Activated T-helper 9 cell treated with anti-CD3 and anti-CD28 coated beads, Interleukin-2, amount 50 U/mL, for 16 hours (primary cell): ENCODE measurements at places on chromosomes 16 and 17.

GRCh38 chr16:47408491-47408890, 52.4 kb downstream of the ITFG1 start:
- DNase-seq: no peak

DNA sequence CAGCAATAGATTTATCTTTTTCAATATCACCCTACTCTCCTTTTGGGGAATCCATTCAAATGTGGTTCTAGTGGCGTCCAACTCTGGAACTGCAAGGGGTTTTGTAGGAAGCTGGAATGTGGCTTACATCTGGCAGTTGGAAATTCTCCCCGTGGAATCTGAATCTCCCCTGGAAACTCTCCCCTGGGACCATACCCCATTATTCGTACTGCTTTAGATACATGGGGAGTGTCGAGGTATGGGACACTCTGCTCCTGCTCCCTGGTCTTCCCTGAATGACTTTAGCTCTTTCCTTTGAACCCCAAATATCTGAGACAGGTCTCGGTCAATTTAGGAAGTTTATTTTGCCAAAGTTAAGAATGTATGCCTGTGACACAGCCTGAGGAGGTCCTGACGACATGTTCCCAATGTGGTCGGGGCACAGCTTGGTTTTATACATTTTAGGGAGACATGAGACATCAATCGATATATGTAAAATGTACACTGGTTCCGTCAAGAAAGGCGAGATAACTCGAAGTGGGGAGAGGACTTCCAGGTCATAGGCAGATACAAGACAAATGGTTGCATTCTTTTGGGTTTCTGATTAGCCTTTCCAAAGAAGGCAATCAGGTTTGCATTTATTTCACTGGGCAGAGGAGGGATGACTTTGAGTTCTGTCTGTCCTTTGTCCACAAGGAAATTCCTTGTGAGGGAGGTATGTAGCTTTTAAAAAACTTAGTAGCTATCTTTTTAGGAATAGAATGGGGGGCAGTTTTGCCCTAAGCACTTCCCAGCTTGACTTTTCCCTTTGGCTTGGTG, 89.1 kb upstream of the CORO6 start:
- DNase-seq: no peak

DNA sequence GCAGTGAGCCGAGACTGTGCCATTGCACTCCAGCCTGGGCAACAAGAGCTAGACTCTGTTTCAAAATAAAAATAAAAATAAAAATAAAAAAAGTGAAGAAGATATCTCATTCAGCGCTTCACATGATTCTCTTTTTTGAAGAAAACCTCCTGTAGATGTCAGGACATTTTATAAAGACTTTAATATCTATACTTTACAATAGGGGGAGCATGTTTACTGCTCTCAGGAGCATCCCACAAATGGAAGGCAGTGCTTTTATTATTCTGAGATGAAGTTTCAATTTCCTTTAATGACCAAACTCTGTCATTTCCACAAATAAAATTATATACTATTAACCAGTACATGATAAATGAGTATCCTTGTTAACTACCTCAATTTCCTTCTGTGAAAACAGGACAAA, 118.7 kb upstream of the MYOCD start:
- DNase-seq: no peak

GRCh38 chr16:71666928-71667707, 41.1 kb downstream of the MARVELD3 start:
- DNase-seq: no peak

- no peak for DNase-seq
These were observed 32.5 kb downstream of the SPHK1 start for GRCh38 chr17:76416899-76417298.

DNA sequence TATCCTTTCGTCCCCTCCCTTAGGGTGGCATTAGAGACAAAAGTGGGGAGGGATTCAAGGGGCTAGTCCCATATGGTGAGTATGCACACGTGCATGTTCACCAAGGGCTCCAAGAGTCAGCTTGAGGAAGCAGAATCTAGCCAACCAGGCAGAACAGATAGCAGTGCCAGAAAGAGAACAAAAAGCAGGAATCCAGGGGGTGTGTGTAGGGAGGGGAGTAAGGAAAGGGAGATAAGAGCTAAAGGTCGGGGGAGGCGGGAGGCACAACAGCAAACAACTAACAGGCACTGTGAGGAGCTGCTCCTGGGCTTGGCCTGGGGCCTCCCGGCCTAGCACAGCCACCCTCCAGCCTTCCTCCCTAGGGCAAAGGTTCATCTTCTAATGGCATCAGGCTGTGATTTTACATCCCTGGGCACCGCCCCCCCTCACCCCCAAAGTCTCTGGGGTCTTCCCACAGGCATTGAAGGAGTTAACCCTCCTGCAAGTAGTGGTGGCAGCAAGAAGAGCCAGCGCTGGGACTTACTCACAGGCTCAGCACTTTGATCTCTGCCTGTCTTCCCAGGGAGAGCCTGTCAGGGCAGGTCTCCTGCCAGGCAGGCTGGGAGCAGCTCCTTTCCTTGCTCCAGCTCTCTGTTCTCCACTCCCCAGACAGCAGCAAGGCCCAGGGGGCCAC, 12.4 kb upstream of the SUPT4H1 start:
- no peak for DNase-seq

DNA sequence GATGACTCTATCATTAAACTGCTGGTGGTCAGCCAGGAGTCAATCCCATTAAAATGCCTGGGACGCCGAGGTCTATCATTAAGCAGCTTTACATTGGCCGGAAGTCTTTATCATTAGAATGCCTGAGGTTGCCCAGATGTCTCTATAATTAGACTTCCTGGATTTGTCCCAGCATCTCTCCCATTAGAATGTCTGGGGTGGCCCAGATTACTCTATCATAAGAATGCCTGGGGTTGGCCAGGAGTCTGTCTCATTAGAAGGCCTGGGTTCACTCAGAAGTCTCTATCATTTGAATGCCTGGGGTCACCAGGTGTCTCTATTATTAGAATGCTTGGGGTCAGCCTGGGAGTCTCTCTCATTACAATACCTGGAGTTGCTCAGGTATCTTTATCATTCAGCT, 2227.2 kb downstream of the TP53TG3F start:
- DNase-seq: no peak

DNA sequence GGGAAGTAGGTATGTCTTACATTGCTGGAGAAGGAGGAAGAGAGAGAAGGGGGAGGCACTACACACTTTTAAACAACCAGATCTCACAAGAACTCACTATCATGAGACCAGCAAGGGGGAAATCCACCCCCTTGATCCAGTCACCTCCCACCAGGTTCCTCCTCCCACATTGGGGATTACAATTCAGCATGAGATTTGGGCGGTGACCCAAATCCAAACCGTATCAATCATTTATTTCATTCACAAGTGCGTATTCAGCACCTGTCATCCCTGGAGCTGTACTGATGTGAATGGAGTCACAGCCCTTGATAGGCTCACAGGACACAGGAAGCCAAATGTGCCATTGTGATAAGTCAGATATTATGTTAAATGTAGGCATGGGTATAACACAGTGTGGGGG, 228.3 kb upstream of the HSBP1 start:
- no peak for DNase-seq

GRCh38 chr17:31309556-31309955, 4.3 kb downstream of the EVI2B start:
- DNase-seq: no peak

DNA sequence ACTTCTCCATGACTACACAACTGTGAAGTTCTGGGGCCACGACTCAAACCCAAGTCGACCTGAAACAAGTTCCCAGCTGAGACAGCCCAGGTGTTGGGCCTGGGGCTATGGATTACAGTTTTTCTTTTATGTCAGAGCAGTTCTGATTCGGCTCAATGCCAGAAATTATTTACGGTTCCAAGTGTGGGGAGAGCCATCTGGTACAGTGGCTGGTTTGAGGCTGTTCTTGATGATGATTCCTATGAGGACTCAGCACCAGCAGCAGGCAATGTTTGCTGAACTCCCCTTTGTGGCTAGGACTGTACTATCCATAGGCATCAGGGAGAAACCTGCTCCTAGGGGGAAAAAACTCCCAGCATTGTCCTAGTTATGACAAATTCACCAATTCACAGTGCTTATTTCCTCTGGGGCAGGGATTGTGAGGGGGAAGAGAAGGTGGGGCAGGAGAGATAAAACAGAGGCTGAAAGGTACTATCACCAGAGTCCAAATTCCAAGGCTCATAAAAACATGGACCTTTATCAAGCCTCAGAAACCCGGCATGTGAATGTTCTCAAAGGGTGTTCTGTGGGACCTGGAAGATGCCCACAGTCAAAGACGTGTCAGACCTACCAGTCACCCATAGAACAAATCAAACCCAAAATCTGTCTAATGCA, 18.2 kb upstream of the CMTM4 start:
- DNase-seq: no peak

DNA sequence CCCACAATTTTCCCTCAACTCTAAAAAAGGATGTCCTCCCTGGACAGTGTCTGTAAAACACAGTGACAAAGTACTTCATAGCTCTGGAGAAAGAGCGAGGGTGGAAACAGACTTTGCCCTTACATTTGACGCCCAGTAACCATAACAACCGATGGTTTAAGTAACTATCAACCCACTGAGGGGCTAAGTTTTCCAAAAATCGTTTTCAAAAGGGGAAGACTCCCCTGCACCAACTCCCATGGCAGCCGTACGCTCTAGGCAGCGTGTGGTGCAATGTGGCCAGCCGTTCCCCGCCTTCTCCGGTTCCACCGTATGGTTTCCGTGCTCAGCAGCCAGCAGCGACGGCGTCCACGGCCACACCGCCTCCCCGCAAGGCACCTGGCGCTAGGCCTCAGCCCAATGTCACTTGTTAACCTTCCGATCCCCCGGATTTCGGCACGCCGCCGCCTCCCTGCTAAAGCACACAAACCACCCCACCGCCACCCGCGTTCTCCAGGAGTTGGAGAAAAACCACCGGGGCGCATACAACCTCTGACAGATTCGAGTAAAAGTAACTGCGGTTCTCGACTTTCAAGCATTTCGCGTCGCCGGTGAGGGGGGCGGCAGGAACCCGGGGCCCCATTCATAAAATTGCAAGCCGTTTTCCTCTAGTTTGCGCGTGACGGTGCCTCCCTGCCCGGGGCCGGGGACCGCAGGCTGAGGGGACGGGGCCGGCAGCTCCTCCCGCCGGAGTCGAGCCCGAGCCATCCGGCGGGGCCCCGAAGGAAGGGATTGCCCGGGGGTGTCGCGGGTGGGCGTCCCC, 661 bp downstream of the TEX2 start:
- DNase-seq: peak; percentile 50

DNA sequence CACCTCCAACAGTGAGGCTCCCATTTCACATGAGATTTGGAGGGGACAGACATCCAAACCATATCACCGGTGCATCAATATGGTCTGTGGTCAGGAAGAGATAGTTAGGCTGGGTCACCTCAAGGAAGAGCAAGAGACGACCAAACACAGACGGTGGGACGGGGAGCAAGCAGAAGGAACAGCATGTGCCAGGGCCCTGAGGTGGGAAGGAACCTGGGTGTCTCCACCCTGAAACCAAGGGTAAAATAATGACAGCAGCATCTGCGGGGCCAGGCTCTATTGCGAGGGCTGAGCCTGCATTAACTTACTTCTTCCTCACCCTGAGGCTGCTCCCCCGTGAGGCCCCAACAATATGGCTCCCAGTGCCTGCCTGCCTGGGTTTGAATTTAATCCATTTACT, 8.9 kb upstream of the PRSS21 start:
- no peak for DNase-seq

DNA sequence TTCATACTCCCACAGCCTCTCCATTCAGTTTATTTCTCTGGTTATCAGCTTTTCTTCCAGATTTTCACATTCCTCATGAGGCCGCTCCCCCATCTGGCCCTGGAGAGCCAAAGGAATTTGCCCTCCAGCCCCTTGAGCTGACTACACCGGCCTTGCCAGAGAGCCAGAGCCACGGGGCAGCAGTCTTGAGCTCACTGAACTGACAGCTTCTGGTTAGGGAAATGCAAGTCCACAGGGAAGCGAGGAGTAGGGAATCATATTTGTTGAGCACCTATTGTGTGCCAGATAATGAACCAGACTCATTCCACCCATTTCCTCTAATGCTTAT, 102.4 kb downstream of the ABCC12 start:
- no peak for DNase-seq

- no peak for DNase-seq
These were observed 7.8 kb upstream of the EFTUD2 start for GRCh38 chr17:44906763-44907728.

DNA sequence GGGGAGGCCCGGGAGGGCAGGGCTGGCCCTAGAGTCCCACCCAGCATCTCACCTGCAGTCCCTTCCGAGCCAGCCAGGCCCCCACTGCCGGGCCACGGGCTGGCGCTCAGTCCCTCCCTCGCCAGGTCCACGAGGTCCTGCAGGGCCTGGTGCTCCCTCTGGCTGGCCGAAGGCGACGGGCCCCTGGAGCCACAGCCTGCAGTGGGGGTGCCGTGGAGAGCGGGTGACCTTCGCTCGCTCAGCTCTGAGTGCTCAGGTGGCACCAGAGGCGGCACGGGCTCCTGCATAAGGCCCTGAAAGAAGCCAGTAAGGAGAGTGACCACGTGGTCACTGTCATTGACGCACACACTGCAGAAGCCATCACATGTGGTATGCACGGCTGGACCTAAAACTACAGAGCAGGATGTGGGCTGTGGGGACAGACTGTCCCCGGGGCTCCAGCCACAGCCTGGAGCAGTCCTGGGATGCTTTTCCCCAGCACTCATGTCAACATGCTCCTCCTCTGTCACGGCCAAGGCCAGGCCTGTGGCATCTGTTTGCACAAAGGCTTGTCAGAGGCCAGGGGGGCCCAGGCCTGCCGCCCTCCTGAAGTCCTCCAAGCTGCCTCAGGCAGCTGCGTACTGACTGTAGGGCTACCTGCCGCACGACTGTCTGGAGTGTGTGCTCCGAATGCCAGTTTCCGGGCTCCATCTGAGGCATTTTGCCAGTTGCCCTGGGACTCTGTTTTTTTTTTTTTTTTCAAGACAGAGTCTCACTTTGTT, 15.1 kb downstream of the SLX4 start:
- no peak for DNase-seq

DNA sequence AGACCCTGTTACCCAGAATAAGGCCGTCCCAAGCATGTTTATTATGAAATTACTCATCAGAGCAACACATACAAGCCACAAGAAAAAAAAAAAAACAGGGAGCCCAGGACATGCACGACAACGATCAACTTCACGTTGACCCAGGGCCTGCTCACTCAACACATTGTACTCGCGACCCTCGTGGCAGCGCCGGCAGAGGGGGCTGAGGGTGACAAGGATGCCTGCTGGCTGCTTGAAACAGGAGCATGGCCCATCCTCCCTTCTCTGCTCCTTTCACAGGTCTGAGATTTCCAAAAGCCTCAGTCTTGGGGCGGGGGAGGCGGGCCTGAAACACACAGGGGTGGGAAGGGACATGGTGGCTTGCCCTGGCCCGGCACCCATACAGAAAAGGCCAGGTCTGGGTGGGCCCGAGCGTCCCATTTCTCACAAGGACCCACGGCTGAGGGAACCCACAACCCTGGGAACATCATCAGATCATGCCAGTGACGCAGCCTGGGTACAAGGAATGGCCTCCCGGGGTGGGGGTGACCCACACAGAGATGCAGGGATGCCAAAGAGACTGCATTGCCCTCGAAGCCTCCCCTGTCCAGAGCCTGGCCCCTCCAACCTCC, 21.1 kb upstream of the C16orf95 start:
- no peak for DNase-seq

GRCh38 chr17:48757524-48757961, 29.0 kb upstream of the HOXB13 start:
- no peak for DNase-seq
